Stimulated activated CD4-positive, alpha-beta T cell treated with anti-CD3 and anti-CD28 coated beads, Interleukin-15, amount 100 ng/mL, for 1 hour (primary cell): ENCODE measurements at places on chromosomes 6 and 20.

DNA sequence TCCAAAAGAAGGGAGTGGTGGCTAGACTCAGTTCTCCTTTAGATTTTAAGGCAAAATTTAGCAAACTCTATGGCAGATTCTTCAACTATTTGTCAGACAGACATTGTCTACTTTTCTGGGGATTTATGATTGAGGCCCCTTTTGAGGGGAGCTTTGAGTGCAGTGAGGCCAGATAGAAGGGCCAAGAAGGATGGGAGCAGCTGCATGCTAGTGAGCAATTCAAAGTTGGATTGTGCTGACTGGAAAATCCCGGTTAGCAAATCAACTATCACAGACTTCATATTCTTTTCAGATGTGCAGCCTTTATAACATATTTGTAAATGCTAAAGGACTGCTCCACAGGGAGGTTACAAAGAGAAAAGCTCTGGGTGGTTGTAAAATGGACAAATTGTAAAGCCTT is 35.0 kb upstream of the ESR1 start:
- no peak for DNase-seq

DNA sequence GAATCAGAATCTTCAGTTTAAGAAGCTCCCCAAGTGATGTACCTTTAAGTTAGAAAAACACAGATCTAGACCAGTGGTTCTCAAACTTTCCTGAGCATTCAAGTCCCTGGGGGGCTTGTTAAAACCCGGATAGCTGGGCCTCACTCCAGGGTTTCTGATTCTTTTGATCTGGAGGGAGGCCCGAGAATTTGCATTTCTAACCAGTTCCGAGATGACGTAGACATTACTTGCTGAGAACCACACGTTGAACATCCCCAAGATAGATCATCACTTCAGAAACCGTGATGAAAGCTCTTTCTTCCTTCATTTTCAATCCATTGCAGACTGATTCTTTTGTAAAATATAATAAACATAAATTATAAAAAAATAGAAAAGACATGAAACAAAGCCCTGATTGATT is 40.7 kb upstream of the KIF16B start:
- DNase-seq = no peak

- DNase-seq = no peak
Measured at GRCh38 chr6:5665667-5666066, 341.1 kb downstream of the NRN1 start.

GRCh38 chr6:111653979-111654378 is 48.3 kb upstream of the TRAF3IP2 start:
- DNase-seq = no peak

DNA sequence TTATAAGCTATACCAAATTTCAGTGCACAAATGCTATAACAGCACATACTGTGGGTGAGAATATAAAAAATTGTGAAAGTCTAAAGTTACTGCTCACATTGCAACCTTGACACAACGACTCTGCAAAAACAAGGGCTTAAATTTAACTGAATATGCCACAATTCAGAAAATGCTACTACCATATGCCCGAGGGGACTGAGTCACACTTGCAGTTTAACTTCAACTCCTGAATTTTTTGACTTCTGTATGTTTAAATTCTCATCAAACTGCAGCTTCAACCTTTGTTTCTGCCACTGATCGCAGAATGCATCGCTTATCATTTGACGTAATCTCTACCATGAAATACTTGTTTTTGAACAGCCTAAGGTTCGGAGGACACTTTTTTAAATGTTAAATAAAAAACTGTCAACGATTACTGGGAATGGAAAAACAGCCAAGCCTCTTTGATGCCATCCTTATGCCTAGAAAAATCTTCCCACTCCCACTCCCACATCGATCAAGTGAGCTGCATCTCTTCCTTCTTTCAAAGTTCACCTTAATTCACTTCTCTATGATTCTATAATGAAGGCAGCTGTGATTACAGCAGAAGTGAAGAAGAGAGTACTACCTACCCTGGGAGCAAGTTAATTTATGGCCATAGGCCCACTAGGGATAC is 136.5 kb downstream of the ATXN1 start:
- no peak for DNase-seq

DNA sequence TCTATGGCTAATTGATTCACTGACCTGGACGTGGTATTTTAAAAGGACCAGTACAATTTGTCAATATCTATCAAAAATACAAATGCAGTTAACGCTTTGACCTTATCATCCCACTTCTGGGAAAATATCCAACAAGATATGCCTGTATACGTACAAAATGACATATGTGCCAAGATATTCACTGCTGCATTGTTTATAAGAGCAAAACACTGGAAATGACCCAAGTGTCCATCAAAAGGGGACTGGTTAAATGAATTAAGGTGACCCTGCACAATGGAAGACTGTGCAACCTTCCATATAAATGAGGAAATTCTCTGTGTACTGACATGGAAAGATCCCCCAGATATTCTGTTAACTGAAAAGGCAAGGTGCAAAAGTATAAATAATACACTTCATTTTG is 13.9 kb downstream of the TRAM2 start:
- DNase-seq = no peak

- DNase-seq = no peak
Measured at GRCh38 chr6:72421387-72421786, 200.5 kb upstream of the KCNQ5 start.

- no peak for DNase-seq
Measured at GRCh38 chr6:115958958-115959357, 101.7 kb downstream of the FRK start.

DNA sequence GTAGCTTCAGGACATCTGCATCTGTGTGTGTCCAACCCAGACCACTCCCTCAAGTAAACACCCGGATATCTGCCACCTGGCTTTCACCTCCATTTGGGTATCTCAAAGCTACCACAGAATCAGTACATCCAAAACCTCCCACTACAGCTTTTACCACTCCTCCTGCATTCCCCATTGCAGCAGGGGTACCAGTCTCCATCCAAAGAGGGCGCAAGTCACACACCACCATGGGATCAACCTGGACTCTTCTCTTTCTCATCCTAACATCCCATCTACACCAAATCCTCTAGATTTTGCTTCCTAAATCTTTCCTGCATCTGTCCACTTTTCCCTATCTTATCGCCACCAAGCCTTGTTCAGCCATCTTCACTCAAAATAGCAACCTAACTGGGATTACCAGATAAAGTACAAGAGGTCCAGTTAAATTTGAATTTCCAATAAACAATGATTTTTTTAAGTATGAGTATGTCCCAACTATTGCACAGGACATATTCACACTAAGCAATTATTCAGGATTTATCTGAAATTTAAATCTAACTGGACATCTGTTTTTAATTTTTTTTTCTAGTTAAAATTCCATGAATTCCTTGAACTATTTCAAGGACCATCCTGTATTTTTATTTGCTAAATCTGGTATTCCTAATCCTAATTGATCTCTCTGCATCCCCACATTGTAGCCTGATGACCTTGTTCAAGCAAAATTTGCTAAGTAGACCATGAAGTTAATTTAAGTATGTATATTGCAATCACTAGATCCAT is 164.3 kb upstream of the MLN start:
- DNase-seq = no peak

GRCh38 chr6:145727817-145728388 is 7.4 kb downstream of the EPM2A start:
- no peak for DNase-seq

GRCh38 chr6:135225911-135226310 is 44.8 kb downstream of the MYB start:
- DNase-seq = no peak

DNA sequence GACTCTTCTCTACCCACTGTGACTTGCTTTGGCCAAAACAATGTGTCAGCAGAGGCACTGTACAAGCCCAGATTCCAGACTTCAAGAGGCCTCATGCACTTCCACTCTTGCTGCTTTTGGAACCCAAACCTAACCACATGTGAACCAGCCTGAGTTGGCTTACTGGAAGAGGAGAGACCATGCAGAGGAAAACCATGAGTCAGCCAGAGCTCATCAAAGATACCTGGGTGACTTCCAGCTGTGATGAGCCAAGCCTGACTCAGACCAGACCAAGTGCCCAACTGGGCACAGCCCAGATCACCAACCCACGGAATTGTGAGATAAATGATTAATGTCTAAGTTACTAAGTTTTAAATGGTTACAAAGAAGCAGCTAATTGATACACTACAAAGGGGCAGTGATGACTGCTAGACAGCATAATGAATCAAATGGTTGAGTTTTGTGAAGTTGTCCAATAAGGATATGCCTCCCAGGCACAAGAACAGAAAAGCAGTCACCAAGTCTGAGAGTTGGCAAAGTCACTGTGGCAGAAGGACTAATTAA is 16.2 kb upstream of the BEND6 start:
- DNase-seq = no peak

DNA sequence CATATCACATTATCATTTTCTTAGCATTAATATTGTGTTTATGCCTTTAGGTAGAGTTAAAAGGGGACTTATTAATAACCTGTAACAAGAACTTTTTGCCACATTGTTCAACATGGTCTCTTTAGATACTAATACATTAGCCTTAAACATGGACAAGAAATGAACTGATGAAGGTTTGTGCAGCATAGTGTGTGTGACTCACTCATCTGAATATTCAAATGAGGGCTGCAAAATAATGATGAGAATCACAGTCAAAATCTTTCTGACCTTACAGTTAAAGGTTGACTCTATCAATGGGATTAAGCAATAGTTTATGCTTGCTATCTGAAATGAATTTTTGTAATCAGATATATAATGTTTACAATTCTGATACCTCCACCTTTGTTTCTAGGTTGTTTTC is 1189.3 kb upstream of the CITED2 start:
- DNase-seq = no peak

- no peak for DNase-seq
Measured at GRCh38 chr20:11807054-11808048, 110.3 kb upstream of the BTBD3 start.

DNA sequence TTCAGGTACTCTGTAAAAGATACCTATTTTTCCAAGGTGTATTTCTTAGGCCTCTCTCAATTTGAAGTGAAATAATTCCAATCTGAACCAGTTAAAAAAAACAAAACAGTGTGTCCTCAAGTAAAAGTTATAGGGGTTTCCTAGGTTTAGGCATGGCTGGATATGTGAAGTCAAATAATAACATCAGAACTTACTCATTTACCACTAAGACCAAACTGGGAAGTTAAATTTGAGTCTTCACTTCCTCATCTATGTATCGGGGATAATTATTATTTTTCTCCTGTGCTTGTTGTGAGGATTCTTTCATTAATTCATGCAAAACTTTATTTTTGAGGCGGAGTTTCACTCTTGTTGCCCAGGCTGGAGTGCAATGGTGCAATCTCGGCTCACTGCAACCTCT is 86.2 kb upstream of the PTPRK start:
- DNase-seq = no peak

- DNase-seq = no peak
Measured at GRCh38 chr6:149913540-149914240, 9.2 kb downstream of the RAET1G start.

GRCh38 chr6:105459049-105459448 is 56.2 kb upstream of the PREP start:
- DNase-seq = no peak

DNA sequence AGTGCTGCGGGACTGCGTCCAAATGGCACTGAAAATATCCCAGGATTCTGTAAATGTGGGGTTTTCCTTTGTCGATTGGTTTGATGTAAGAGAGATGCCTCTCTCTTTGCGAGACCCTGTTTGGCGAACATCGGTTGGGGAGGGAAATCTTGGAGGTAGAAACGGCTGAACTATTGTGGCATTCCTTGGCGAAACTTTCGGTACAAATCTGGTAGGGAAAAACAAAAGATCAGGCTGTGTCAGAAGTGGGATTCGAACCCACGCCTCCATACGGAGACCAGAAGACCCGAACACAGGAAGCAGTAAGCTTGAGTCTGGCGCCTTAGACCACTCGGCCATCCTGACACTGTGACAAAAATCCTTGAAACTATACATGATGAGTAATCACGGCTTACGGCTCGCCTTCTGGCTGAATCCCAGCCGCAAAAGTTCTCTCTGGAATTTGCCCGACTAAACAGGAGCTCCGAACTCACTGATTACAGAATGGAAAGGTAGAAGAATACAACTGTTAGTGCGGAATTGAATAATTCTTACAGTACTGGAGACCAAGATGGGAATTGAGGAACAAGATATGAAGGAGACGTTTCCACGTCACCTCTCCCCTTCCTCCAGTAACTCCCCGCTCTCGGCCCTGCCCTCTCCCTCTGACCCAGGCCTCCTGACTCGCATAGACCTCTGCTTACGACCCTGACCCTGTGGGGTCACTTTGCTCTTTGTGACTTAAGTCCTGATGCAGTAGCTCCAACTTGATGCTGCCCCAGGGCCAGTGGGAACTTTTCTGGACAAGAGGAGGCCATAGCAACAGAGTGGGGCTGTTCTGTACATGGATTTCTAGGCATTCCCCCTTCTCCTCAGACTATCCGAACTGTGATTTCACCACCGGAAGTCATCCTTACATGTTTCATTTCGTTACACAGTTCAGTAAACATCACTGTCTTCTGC is 132.8 kb upstream of the ZNF184 start:
- no peak for DNase-seq

DNA sequence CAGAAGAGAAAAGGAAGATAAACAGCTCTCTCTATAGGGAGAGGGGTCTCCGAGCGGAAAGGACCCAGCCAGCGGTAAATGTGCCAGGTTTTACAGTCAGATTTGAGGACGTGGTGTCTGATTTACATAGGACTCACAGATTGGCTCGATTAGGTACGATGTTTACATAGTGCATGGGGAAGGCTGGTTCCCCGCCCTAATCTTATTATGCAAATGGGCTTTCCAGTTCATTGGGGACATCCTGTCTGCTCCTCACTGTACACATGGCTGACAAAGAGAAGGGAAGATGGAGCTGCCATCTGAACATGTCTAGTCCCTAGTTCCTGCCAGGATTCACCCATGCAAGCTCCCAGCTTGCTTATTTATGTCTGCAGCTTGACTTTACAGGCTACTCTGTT is 119.9 kb downstream of the RNF144B start:
- DNase-seq = no peak

- no peak for DNase-seq
Measured at GRCh38 chr6:34836451-34836850, 44.6 kb downstream of the BLTP3A start.

DNA sequence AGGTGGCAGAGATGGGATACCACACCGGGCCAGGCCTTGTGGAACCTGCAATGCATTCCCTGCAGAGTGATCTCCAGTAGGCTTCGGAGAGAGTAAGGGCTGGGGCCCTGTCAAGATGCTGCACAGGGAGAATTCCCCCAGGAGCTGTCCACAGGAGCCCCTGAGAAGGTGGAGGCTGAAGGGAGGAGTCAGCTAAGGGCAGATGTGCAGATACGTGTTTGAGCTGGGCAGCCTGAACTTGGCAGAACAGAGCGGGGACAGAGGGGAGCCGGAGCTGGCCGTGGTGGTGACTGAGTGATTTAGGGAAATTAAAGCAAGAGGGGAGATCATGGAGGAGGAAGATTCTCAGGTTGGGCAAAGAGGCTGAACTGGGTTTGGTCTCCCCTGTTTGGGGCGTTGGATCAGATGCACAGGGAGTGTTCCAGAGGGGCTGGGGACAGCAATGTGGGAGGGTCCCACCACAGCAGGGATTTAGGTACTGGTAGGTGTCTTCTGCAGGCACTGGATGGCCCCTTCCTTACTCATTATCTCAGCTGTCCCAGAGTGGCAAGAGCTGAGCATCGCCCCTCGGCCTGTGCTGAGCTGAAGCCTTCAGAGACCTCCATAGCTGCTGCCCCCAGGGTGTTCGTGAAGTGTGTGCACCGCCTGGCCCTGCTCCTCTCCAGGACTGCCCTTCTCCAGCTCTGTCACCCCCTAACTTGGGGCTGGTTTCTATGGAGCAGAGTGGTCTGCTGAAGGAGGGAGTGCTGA is 3.8 kb upstream of the NCR2 start:
- DNase-seq = no peak
